ENCODE measurements at places on chromosomes 1 and 21. TPM values are rescaled to one million over a fixed set of nuclear protein-coding genes. Genes with fewer than 3 reads are reported as not detected.

DNA sequence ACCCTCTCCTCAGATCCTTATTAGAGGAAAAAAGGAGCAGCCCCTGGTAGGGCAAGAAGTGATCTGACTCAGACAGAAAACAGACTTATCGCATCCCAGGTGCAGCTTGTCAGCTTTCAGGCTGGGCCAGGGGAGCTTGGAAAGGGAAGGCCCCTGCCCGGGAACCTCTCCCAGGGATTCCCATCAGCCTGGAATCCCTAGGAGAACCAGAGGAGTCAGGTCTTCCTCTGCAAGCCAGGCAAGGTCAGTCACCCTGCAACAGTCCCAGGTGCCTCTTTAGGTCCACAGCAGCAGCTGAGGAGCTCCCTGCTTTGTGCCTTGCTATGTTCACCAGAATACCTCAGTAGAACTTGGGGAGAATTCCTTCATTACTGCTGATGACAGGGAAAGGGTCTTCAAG lies 2.9 kb upstream of the PRAMEF12 start:
- no peaks in the 10 kb centered on the region for H3K4me1 ChIP-seq
- no peaks in the 10 kb centered on the region for H3K27me3 ChIP-seq
- H3K27ac ChIP-seq, result no peak overlapping the region

- DNase-seq, result no peak
- H3K36me3 ChIP-seq, result no peaks in the 10 kb centered on the region
Observed at GRCh38 chr21:44616591-44616926, 4.7 kb downstream of the KRTAP10-8 start.

- no peak overlapping the region for H3K4me3 ChIP-seq
- no peak overlapping the region for H3K27ac ChIP-seq
- no peak for DNase-seq
- no peaks in the 10 kb centered on the region for H3K36me3 ChIP-seq
Observed at GRCh38 chr1:230641346-230641745, 935 bp upstream of the COG2 start.

- H3K4me1 ChIP-seq, result no peaks in the 10 kb centered on the region
- no peak overlapping the region for H3K4me3 ChIP-seq
- no peak for DNase-seq
- H3K36me3 ChIP-seq, result no peaks in the 10 kb centered on the region
- H3K27ac ChIP-seq, result no peak overlapping the region
- H3K27me3 ChIP-seq, result no peaks in the 10 kb centered on the region
Observed at GRCh38 chr1:145946477-145946986, 11.3 kb downstream of the LIX1L start.

DNA sequence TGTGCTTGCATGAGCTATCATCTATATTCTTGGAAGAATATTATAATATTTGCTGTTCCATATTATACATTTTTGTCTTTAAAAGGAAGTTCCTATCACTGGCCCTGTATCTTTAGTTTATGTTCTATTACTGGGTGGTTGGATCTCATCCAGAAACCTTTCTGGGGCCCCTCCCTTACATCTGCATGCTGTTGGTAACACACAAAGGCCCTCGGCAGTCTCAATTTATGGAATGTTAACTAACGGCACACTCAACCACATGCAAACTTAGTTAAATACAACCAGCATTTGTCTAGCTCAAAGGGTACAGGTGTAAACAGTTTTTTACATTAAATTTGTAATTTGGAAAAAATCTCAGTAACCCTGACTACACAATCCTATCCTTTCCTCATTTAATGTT lies 9.7 kb upstream of the HYI start:
- no peaks in the 10 kb centered on the region for H3K27me3 ChIP-seq
- H3K36me3 ChIP-seq, result no peaks in the 10 kb centered on the region
- DNase-seq, result no peak
- H3K4me1 ChIP-seq, result peaks cover 11% of the 10 kb centered on the region
- no peak overlapping the region for H3K27ac ChIP-seq

GRCh38 chr1:218281285-218281684 lies 3.8 kb upstream of the RRP15 start:
- H3K4me1 ChIP-seq, result peaks cover 11% of the 10 kb centered on the region
- H3K36me3 ChIP-seq, result no peaks in the 10 kb centered on the region
- H3K27me3 ChIP-seq, result no peaks in the 10 kb centered on the region
- no peak overlapping the region for H3K4me3 ChIP-seq

- H3K4me1 ChIP-seq, result peaks cover 12% of the 10 kb centered on the region
- no peak overlapping the region for H3K27ac ChIP-seq
- H3K27me3 ChIP-seq, result peaks cover 15% of the 10 kb centered on the region
- no peak for DNase-seq
- H3K36me3 ChIP-seq, result no peaks in the 10 kb centered on the region
Observed at GRCh38 chr1:200873671-200874397, 1.1 kb downstream of the GPR25 start.

DNA sequence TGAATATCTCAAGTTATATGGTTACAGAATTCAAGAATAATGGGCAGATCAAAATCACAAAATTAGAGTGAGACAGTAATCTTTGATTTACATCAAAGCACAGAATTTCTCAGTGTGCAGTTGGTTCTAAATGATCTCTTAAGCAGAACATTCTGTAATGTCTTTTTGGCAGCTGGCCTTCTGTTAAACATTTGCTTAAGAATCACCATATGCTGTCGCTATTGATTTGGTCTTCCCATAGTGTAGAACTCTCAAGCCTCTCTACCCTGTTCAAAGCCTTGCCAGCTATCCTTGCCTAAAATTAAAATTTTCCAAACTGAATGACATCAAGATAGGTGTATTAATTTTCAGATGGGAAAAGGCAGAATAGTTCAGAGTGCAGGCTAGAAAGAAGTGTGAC lies 38.9 kb upstream of the ERO1B start:
- H3K4me1 ChIP-seq, result peaks cover 25% of the 10 kb centered on the region
- peak; percentile 47 for DNase-seq
- no peaks in the 10 kb centered on the region for H3K27me3 ChIP-seq
- peak overlapping the region; percentile 32 for H3K27ac ChIP-seq
- H3K4me3 ChIP-seq, result no peak overlapping the region

DNA sequence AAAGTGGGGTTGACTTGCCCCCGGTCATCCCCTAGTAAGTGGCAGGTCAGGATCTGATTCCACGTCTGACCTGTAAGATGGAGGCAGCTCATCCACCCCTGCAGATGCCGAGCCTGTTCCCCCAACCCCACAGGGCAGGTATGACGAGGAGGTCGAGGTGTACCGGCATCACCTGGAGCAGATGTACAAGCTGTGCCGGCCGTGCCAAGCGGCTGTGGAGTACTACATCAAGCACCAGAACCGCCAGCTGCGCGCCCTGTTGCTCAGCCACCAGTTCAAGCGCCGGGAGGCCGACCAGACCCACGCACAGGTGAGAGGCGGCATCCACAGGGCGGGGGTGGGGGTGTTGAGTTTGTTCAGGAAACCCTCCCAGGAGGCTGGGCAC lies 9.6 kb downstream of the TMEM201 start:
- H3K27me3 ChIP-seq, result no peaks in the 10 kb centered on the region
- H3K4me1 ChIP-seq, result peaks cover 10% of the 10 kb centered on the region
- DNase-seq, result no peak
- peaks cover 2% of the 10 kb centered on the region for H3K36me3 ChIP-seq
- H3K4me3 ChIP-seq, result no peak overlapping the region

DNA sequence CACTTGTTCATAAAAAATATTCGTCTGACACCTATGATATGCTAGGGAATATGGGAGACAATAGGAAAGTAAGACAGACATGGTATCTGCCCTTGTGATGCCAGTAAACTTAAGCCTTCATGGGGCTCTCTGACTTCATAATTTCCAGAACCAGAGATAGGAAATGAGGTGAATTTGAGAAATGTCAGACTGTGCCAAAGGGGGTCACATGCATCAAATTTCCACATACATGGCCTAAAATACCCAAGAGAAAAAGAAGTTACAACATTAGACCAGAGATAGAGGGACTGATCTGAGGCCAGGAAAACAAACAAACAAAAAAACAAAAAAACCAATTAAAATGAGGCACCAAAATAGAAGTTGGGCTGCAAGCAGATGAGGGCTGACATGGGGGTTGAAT lies 75.7 kb downstream of the DISC1 start:
- no peak overlapping the region for H3K4me3 ChIP-seq
- no peaks in the 10 kb centered on the region for H3K27me3 ChIP-seq
- H3K36me3 ChIP-seq, result no peaks in the 10 kb centered on the region

DNA sequence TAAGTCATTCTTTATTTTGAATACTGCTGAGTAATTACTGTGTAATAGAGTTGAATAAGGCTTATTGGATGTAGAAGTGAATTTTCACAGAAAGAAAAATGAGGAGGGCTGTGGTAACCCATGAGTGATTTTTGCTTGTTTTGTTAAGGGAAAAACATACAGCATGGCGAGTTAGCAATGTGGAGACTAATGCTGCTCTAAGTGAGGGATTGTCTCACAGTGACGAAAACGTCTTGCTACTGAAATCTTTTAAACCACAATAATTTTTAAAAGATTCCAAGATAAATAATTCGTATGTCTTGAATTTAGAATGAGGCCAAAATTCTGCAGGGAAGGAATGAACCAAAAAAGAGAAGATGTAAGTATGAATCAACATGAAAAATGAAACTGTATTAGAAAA lies 16.2 kb upstream of the PLA2G4A start:
- H3K27me3 ChIP-seq, result no peaks in the 10 kb centered on the region
- H3K36me3 ChIP-seq, result no peaks in the 10 kb centered on the region
- H3K27ac ChIP-seq, result no peak overlapping the region

GRCh38 chr1:173863224-173864161 lies 4.3 kb downstream of the GAS5 start:
- H3K27me3 ChIP-seq, result no peaks in the 10 kb centered on the region
- H3K27ac ChIP-seq, result no peak overlapping the region
- DNase-seq, result no peak
- H3K4me3 ChIP-seq, result no peak overlapping the region

GRCh38 chr1:87599569-87599968 lies 270.9 kb downstream of the LMO4 start:
- H3K4me1 ChIP-seq, result no peaks in the 10 kb centered on the region
- no peak overlapping the region for H3K27ac ChIP-seq

DNA sequence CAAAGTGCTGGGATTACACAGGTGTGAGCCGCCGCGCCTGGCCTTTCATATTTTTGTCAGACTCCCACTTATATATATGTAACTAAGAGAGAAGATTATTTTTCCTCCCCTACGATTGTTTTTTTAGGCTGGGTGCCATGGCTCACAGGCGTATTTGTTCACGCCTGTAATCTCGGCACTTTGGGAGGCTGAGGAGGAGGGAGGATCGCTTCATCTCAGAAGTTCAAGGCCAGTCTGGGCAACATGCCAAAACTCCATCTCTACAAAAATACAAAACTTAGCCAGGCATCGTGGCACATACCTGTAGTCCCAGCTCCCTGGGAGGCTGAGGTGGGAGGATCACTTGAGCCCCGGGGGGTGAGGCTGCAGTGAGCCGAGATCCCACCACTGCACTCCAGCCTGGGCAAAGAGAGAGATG lies 23.9 kb upstream of the ITLN2 start:
- H3K27ac ChIP-seq, result peak overlapping the region; percentile 58
- no peaks in the 10 kb centered on the region for H3K36me3 ChIP-seq
- DNase-seq, result peak; percentile 85
- no peak overlapping the region for H3K4me3 ChIP-seq
- peaks cover 4% of the 10 kb centered on the region for H3K27me3 ChIP-seq
- H3K4me1 ChIP-seq, result peaks cover 16% of the 10 kb centered on the region

DNA sequence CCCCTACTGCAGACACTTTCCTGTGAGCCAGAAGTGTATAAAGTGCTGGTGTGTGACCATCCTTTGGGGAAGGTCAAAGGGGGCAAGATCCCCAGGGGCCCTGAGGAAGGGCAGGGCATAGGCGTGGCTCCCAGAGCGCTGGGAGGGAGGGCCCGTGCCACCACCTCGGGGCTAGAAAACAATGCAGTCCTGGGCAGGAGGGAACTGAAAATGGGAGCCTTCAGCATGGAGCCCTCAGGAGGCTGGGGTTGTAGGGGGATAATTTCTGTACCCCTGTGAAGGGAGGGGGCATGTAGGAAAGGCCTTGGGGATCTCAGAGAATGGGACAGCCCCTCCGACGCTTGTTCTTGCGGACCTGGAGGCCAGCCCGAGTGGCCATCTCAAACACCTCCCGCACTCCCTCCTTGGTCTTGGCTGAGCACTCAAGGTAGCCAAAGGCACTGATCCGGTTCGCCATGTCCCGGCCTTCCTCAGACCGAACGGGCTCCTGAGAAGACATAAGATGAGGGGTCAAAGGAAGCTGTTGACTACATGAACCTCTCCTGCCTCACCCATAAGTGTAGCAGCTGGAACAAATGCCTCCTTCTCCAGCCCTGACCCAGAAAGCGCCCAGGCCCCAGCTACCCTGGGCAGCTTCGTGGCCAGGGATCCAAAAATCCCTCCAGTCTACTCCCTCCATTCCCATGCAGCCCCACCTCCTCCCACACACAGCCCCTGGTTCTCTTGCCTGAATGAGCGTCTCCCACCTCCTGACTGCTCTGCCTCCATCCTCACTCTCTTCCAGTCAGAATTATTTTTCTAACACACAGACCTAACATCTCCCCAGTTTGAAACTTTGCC lies 5.5 kb downstream of the RHOC start:
- no peak for DNase-seq
- no peaks in the 10 kb centered on the region for H3K27me3 ChIP-seq
- peak overlapping the region; percentile 37 for H3K27ac ChIP-seq
- no peaks in the 10 kb centered on the region for H3K36me3 ChIP-seq
- no peak overlapping the region for H3K4me3 ChIP-seq

GRCh38 chr1:233518344-233518743 lies 95.6 kb upstream of the KCNK1 start:
- no peaks in the 10 kb centered on the region for H3K4me1 ChIP-seq
- no peaks in the 10 kb centered on the region for H3K36me3 ChIP-seq
- DNase-seq, result no peak
- H3K27ac ChIP-seq, result no peak overlapping the region

DNA sequence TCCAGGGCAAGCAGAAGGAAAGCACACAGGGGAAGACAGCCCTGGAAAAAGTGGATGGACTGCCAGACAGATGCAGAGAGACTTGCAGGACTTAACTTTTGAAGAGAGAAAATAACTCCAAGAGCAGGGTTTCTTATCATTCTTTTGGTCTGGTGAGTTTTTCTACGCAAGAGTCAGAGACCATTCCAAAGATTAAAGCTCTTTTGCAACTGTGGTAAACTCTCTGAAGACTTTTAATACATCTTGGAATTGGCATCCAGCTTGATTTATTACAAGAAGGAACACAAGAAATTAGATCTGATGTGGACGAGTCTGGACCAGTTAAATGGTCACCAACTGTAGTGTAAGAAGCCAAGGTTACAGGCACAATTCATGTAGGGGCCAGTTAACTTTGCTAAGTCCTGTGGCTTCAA lies 153.4 kb downstream of the SIPA1L2 start:
- H3K4me3 ChIP-seq, result no peak overlapping the region
- no peak for DNase-seq
- no peaks in the 10 kb centered on the region for H3K4me1 ChIP-seq
- H3K27me3 ChIP-seq, result no peaks in the 10 kb centered on the region
- no peak overlapping the region for H3K27ac ChIP-seq
- no peaks in the 10 kb centered on the region for H3K36me3 ChIP-seq

The FAM78B gene
- 14.5 TPM for total RNA-seq

The TAS1R3 gene
- total RNA-seq, result 0.26 TPM

The ADGRB2 gene
- 0.26 TPM for total RNA-seq

The C1orf159 gene
- total RNA-seq, result 8.8 TPM

The ZMYND12 gene
- total RNA-seq, result 1.3 TPM

The TRIM63 gene
- total RNA-seq, result not detected

The CNST gene
- 10.9 TPM for total RNA-seq
